ENCODE measurements at places on chromosomes 7 and 10. TPM values are rescaled to one million over a fixed set of nuclear protein-coding genes. Genes with fewer than 3 reads are reported as not detected.

HYAL4 gene
- 0.05 TPM for total RNA-seq

LARP4B gene
- total RNA-seq, result 38.9 TPM

UNCX gene
- not detected for total RNA-seq

VTI1A gene
- 42.3 TPM for total RNA-seq

GSTO2 gene
- 1.4 TPM for total RNA-seq

ZPBP gene
- not detected for total RNA-seq

ABCB4 gene
- 3.1 TPM for total RNA-seq

AKR1D1 gene
- not detected for total RNA-seq

FHIP2A gene
- 8.5 TPM for total RNA-seq

TUBB8 gene
- total RNA-seq, result not detected

GRM3 gene
- 0.11 TPM for total RNA-seq

LBX1 gene
- total RNA-seq, result not detected

SPDYE1 gene
- total RNA-seq, result not detected

ZNF467 gene
- 0.34 TPM for total RNA-seq

COG5 gene
- 50.5 TPM for total RNA-seq
